ENCODE measurements at places on chromosomes 16 and 17. TPM values are rescaled to one million over a fixed set of nuclear protein-coding genes. Genes with fewer than 3 reads are reported as not detected.

DNA sequence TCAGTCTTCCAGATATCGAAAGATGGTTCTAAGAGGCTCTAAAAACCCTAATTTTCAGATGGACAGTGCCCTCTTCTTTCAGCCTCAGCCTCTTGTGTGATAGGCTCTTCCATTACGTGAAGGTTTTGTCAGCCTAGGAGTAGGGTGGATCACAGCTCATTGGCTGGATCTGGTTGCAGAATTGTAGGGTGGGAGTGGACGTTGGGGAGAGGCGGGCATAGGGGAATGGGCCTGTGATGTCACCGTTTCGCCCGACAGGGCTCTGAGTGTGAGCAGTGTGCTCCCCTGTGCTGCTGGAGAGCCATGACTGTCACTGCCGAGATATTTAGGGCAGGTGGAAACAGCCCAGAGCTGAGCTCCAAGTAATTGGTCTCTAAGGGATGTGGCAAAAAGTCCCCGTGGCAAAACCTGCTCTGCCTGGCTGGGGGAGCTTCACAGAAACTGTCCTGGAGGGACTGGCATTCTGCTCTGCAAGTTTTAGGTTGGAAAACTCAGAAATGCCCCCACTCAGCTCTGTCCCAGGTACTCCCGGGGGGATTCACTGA lies 6.2 kb upstream of the WFIKKN1 start:
- peaks cover 4% of the 10 kb centered on the region for H3K36me3 ChIP-seq
- peaks cover 35% of the 10 kb centered on the region for H3K4me1 ChIP-seq
- no peak overlapping the region for H3K4me3 ChIP-seq

DNA sequence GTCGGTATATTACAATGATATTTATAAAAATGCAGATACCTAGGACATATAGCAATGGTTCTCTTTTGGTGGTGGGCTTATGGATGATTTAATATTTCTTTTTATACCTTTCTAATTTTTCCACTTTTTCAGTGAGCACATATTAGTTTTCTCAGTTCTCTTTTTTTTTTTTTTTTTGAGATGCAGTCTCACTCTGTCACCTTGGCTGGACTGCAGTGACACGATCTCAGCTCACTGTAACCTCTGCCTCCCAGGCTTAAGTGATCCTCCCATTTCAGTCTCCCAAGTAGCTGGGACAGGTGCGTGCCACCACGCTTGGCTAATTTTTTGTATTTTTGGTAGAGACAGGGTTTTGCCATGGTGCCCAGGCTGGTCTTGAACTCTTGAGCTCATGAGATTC lies 15.1 kb downstream of the MAP3K14 start:
- peaks cover 6% of the 10 kb centered on the region for H3K36me3 ChIP-seq
- no peak for DNase-seq
- H3K4me3 ChIP-seq = no peak overlapping the region
- no peak overlapping the region for H3K27ac ChIP-seq

Gene SKAP1
- total RNA-seq = not detected

- H3K27me3 ChIP-seq = no peaks in the 10 kb centered on the region
- no peaks in the 10 kb centered on the region for H3K36me3 ChIP-seq
- peaks cover 2% of the 10 kb centered on the region for H3K4me1 ChIP-seq
- no peak overlapping the region for H3K27ac ChIP-seq
- no peak overlapping the region for H3K4me3 ChIP-seq
- DNase-seq = no peak
These were observed 15.4 kb upstream of the HSBP1 start for GRCh38 chr16:83792391-83792790.

GRCh38 chr16:50560903-50561863 lies 13.0 kb downstream of the NKD1 start:
- H3K27me3 ChIP-seq = no peaks in the 10 kb centered on the region
- no peaks in the 10 kb centered on the region for H3K4me1 ChIP-seq
- H3K36me3 ChIP-seq = no peaks in the 10 kb centered on the region
- H3K27ac ChIP-seq = no peak overlapping the region

DNA sequence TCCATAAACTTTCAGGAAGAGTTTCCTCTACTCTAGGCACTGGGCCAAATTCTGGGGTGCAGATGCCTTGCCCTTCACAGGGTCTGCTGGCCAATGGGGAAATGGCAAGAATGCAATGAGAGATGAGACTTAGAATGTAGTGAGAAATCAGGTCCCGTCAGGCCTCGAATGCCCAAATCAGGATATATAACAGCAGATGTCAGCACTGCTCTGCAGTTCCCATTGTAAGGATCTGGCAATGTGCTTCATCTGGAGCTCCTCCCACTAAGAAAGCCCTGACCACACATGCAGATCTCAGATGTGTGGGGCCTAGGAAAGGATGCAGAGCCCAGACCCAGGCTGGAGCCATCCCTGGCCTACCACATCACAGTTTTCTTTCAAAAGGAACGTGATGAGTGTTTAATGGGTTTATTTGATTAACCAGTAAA lies 13.9 kb upstream of the LPCAT2 start:
- peaks cover 49% of the 10 kb centered on the region for H3K36me3 ChIP-seq
- DNase-seq = peak; percentile 49
- no peaks in the 10 kb centered on the region for H3K27me3 ChIP-seq
- H3K4me3 ChIP-seq = no peak overlapping the region
- H3K4me1 ChIP-seq = peaks cover 29% of the 10 kb centered on the region
- no peak overlapping the region for H3K27ac ChIP-seq

DNA sequence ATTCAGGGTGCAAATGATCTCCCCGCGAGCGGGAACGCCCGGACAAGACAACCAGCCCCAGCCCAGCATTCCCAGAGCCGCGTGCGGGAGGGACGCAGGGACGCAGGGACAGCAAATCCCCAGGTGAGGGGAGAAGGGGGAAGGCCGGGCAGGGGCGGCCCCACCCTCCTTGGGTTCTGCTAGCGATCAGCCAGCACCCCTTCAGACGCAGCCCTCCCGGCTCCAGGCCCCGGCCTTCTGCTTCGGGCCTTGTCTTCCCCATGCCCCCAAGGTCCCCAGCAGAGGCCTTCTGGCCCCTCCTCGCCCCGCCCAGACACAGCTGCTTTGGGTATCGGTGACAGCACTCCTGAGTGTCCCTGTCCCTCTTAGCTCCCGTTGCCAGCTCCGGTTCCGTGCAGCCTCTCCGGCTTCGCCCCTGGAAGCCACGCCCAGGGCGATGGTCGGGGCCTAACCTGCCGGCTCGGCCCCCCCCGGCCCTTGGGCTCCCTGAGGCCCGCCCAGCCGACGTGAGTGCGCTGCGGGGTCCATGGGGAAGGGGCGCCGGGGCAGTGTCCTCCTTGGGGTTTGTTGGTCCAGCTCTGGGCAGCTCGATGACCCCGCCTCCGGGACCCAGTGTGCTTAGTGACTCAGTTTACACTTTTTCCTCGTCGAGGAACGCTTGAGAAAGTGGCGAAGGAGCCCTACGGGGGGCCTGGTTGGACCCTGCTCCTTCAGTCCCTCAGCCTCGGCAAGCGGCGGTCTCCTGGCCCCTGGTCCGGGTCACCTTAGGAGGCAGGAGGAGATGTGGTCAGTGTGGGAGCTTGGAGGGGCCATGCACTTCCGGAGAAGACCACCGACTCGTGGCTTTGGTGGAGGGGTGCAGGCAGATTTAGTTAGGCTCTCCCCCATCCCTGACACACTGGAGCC lies 50.5 kb upstream of the AMZ2 start:
- H3K27ac ChIP-seq = no peak overlapping the region
- peaks cover 2% of the 10 kb centered on the region for H3K36me3 ChIP-seq
- no peak overlapping the region for H3K4me3 ChIP-seq
- no peak for DNase-seq

DNA sequence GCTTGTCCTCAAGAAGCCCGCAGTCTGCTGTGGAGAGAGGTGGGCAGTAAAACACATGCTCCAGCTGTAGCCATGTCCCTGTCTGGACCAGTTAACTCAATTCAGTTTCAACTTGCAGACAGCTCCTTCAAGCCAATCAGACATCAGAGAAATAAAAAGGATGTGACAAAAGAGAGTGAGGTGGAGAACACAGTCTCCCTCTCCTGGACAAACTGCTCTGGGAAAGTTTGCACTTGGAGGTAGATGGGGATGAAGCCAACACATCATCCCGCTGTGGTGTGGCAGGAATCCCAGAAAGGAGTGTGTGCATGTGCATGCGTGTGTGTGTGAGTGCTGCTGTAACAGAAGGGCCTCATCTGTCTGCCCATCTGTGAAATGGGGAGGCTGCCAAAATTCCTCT lies 358.6 kb upstream of the ASIC2 start:
- H3K27ac ChIP-seq = no peak overlapping the region
- no peak for DNase-seq
- no peaks in the 10 kb centered on the region for H3K36me3 ChIP-seq
- no peak overlapping the region for H3K4me3 ChIP-seq

DNA sequence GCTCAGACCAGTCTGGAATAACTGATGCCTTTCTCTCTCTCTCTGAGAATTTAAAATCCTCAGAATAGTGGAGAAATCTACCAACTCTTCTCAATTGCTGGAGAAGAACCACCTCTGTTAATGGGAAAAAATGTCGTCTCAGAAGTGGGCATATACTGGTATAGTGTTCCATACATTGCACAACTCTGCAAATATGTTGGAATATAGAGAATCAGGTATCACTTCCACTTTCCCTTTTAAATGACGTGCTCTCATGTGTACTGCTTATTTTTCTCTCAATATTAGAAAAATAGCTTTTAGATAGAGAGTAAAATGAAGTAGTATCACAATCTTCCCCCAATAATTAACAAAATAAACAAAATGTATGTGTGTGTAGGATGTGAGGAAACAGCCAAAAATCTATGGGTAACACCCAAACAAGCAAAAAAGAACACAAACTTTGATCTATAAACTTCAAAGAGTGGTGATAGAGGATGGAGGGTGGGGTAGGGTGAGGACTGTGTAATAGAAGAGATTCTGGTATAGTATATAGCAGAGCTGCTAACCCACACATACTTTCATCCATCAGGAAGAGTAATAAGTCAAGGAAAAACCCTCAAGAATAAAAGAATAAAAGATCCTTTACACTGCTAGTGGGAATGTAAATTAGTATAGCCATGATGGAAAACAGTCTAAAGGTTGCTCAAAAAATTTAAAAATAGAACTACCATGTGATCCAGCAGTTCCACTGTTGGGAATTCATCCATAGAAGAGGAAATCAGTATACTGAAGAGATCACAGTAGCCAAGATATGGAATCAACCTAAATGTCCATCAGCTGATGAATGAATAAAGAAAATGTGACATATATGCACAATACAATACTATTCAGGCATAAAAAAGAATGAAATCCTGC lies 46.9 kb downstream of the NFATC3 start:
- peaks cover 31% of the 10 kb centered on the region for H3K4me1 ChIP-seq
- peaks cover 24% of the 10 kb centered on the region for H3K36me3 ChIP-seq
- H3K4me3 ChIP-seq = no peak overlapping the region
- no peak overlapping the region for H3K27ac ChIP-seq

Gene SLC16A6
- 2.7 TPM for total RNA-seq

DNA sequence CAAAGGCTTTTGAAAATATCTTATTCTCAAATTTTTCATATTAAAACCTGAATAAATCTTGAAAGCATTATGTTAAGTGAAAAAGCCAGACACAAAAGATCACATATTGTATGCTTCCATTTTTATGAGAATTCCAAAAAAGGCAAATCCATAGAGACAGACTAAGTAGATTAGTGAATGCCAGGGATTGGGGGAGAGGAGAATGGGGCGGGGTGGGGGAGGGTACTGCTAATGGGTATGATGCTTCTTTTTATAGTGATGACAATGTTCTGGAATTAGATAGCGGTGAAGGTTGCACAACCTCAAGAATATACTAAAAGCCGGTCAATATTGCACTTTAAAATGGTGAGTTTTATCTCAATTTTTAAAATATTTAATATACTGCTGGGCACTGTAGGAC lies 44.0 kb downstream of the XPO6 start:
- no peak overlapping the region for H3K4me3 ChIP-seq
- no peak for DNase-seq
- no peak overlapping the region for H3K27ac ChIP-seq
- no peaks in the 10 kb centered on the region for H3K27me3 ChIP-seq
- H3K36me3 ChIP-seq = peaks cover 33% of the 10 kb centered on the region
- peaks cover 30% of the 10 kb centered on the region for H3K4me1 ChIP-seq

DNA sequence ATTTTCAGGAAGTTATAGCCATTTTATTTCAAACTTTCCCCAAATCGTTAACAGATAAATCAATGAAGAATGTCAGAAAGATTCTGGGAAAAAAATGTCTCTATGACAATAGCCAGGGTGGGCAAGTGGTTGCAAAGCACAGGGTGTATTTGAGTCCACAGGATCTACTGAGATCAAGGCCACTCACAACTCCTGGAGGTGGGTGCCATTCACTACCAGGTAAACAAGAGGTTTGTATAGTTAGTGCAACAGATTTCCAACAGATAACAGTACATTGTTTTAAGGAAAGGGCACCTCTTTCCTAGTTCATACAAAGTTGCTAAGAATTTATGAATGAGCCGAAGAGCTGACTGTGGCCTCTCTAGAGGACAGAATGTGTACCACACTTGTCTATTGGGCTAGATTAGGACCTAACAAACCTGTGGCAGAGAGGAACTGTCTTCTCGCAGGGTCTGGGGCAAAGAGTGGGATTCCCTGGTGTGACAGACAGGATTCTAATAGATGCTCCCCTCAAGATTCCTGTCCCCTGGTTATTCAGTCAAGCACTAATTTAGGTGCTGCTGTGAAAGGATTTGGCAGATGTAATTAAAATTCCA lies 52.0 kb upstream of the ZNF629 start:
- DNase-seq = no peak
- H3K4me1 ChIP-seq = no peaks in the 10 kb centered on the region
- H3K36me3 ChIP-seq = no peaks in the 10 kb centered on the region
- no peak overlapping the region for H3K4me3 ChIP-seq

GRCh38 chr17:78357672-78358537 lies 2.0 kb downstream of the SOCS3 start:
- peak overlapping the region; percentile 89 for H3K4me3 ChIP-seq
- H3K4me1 ChIP-seq = peaks cover 61% of the 10 kb centered on the region
- no peak for DNase-seq
- no peaks in the 10 kb centered on the region for H3K27me3 ChIP-seq
- H3K27ac ChIP-seq = peak overlapping the region; percentile 97

GRCh38 chr17:32558326-32558955 lies 71.6 kb downstream of the CDK5R1 start:
- no peak overlapping the region for H3K27ac ChIP-seq
- peaks cover 3% of the 10 kb centered on the region for H3K27me3 ChIP-seq
- no peaks in the 10 kb centered on the region for H3K36me3 ChIP-seq
- no peak for DNase-seq
- H3K4me3 ChIP-seq = no peak overlapping the region

DNA sequence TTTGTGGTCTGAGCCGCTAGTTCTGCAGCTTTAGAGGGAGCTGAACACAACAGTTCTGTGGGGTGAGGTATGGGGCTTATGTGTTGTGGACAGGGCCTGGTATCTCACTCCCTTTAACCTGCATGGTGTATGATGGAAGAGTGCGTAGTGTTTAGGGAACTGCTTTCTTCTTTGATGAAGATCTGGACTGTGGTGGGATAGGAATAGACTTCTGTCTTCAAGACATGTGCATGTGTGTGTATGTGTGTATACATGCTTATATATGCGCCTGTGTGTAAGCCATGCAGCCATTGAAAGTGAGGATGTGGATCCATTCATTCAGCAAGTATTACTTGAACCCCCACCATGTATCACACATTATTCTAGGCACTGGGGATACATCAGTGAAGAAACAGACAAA lies 114.8 kb upstream of the TMEM97 start:
- no peaks in the 10 kb centered on the region for H3K27me3 ChIP-seq
- no peak overlapping the region for H3K4me3 ChIP-seq
- H3K36me3 ChIP-seq = peaks cover 4% of the 10 kb centered on the region
- H3K27ac ChIP-seq = no peak overlapping the region
- no peak for DNase-seq

GRCh38 chr17:19717411-19717908 lies 1.1 kb upstream of the SLC47A2 start:
- DNase-seq = no peak
- H3K36me3 ChIP-seq = no peaks in the 10 kb centered on the region
- H3K27me3 ChIP-seq = no peaks in the 10 kb centered on the region
- peaks cover 19% of the 10 kb centered on the region for H3K4me1 ChIP-seq
- no peak overlapping the region for H3K4me3 ChIP-seq

- H3K4me3 ChIP-seq = no peak overlapping the region
- H3K36me3 ChIP-seq = no peaks in the 10 kb centered on the region
- peak; percentile 88 for DNase-seq
- peak overlapping the region; percentile 96 for H3K27ac ChIP-seq
- H3K27me3 ChIP-seq = no peaks in the 10 kb centered on the region
These were observed 18.1 kb downstream of the SOCS3 start for GRCh38 chr17:78341559-78342448.

Measured in osteocyte (in vitro differentiated cells).